Parietal lobe (tissue), 2 donors: ENCODE measurements at places on chromosomes 6 and 20. TPM values are rescaled to one million over a fixed set of nuclear protein-coding genes. Genes with fewer than 3 reads are reported as not detected.

MUC22 gene
- not detected for total RNA-seq

ADGRB3 gene
- 165 TPM for total RNA-seq

FAM217A gene
- total RNA-seq = not detected

CYP24A1 gene
- not detected for total RNA-seq

ANGPT4 gene
- total RNA-seq = not detected

RSPH4A gene
- 2.5 TPM for total RNA-seq

SLC17A1 gene
- not detected for total RNA-seq

LY6G5C gene
- 5.6 TPM for total RNA-seq

ARMC2 gene
- 17.2 TPM for total RNA-seq

CLIC5 gene
- 1.9 TPM for total RNA-seq

LAMA2 gene
- total RNA-seq = 7.2 TPM

HECA gene
- 41.6 TPM for total RNA-seq

LTB gene
- not detected for total RNA-seq

MMP24 gene
- total RNA-seq = 82.6 TPM

CNPY3 gene
- total RNA-seq = 27.2 TPM

C6orf163 gene
- 23.5 TPM for total RNA-seq

DEF6 gene
- total RNA-seq = 1.6 TPM

ELOVL2 gene
- 45.7 TPM for total RNA-seq

CST11 gene
- not detected for total RNA-seq

VNN1 gene
- total RNA-seq = not detected

TBC1D32 gene
- 73.9 TPM for total RNA-seq

POU5F1 gene
- not detected for total RNA-seq

DUSP15 gene
- 6.6 TPM for total RNA-seq

FRMD1 gene
- total RNA-seq = not detected

AVP gene
- not detected for total RNA-seq

PACRG gene
- total RNA-seq = 8.5 TPM

TMEM74B gene
- total RNA-seq = 12.5 TPM

GSTA1 gene
- not detected for total RNA-seq

EYS gene
- 1.9 TPM for total RNA-seq

LPA gene
- 2.5 TPM for total RNA-seq

RPS10 gene
- total RNA-seq = 746 TPM

GGTLC1 gene
- not detected for total RNA-seq

PLA2G7 gene
- 1.9 TPM for total RNA-seq

FAM83C gene
- not detected for total RNA-seq

TAGAP gene
- total RNA-seq = 0.94 TPM

KIF25 gene
- total RNA-seq = not detected

RPS6KA2 gene
- 47.9 TPM for total RNA-seq

ZKSCAN8 gene
- 41.9 TPM for total RNA-seq

NR2E1 gene
- total RNA-seq = 13.5 TPM

TRIM31 gene
- total RNA-seq = not detected
